Uterus (tissue), 4 donors: ENCODE measurements at places on chromosomes 12 and 14. TPM values are rescaled to one million over a fixed set of nuclear protein-coding genes. Genes with fewer than 3 reads are reported as not detected.

DNA sequence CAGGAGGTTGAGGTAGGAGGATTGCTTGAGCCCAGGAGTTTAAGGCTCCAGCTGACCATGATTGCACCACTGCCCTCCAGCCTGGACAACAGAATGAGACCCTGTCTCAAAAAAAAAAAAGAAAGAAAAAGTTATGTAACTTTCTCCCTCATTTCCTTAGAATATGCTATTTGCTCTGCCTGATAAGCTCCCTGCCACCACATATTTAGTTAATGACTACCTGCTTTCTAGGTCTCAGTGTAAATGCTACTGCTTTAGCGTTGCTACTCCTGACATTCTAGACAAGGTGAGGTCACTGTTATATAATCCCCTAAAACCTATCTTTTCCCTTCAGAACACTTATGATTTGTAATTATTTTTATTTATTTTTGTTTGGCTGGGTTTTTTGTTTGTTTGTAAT is 86.3 kb upstream of the AMN1 start:
- no peak for DNase-seq

GRCh38 chr12:111417784-111418593 is 12.3 kb downstream of the SH2B3 start:
- no peak for DNase-seq

DNA sequence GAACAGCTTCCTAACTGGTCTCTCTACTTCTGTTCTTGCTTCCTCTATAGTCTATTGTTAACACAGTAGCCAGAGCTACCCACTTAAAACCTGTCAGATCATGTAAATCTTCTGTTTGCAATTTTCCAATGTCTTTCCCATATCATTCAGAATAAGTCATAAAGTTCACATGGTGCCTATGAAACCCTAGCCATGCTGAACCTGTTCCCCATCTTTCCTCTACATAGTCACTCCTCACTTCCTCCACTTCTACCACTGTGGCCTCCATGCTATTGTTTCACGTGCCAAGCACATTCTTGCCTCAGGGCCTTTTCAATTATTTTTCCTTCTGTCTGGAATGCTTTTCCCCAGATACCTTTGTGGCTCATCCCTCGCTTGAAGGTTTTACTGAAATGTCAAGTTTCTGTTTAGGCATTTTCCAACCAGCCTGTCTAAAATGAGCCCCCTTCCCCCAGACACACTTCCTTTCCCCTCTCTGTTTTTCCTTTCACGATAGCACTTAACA is 132.1 kb downstream of the DYRK2 start:
- no peak for DNase-seq

CD69 gene
- 10.2 TPM for total RNA-seq

PLCZ1 gene
- not detected for total RNA-seq

DBX2 gene
- not detected for total RNA-seq

PSMC6 gene
- total RNA-seq, result 91.5 TPM

KLHDC1 gene
- 35.3 TPM for total RNA-seq
